Activated naive CD8-positive, alpha-beta T cell treated with anti-CD3 and anti-CD28 coated beads, Interleukin-2, amount 10 ng/mL, durations not matched to agents 7 days and 5 days (primary cell): ENCODE measurements at places on chromosomes 7 and 10.

- no peak for DNase-seq
Measured at GRCh38 chr10:24343686-24344085, 134.7 kb downstream of the KIAA1217 start.

DNA sequence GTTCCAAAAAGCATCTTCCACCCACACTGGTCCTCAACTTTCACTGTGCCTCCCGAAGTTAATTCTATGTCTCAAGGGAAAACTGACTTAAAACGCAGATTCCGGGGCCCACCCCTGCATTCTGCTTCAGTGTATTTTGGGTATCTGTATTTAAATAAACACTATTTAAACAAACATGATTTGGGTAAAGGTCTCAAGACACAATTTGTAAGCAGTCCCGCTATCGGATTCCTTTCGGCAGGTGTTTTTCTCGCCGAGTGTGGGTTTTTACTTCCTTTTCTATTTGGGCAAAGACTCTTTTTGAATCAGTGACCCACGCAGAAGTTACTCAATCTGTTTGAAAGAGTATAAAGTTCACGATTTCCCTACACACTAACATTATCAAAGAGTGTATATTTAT lies 1.2 kb downstream of the PDIA4 start:
- DNase-seq, result no peak

DNA sequence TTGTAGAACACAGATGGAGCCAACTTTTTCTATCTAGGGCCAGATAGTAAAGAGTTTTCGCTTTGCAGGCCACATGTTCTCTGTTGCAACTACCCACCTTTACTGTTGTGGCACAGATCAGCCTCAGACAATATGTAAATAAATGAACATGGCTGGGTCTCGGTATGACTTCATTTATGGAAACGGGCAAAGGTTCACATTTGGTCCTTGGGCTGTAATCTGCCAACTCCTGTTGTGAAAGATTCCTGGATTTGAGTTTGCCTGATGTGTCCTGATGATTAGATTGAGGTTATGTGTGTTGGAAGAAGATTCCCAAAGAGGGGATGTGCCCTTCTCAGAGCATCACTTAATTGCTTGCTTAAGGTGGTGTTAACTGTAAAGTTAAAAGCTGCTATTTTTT lies 38.2 kb downstream of the RBM20 start:
- no peak for DNase-seq

DNA sequence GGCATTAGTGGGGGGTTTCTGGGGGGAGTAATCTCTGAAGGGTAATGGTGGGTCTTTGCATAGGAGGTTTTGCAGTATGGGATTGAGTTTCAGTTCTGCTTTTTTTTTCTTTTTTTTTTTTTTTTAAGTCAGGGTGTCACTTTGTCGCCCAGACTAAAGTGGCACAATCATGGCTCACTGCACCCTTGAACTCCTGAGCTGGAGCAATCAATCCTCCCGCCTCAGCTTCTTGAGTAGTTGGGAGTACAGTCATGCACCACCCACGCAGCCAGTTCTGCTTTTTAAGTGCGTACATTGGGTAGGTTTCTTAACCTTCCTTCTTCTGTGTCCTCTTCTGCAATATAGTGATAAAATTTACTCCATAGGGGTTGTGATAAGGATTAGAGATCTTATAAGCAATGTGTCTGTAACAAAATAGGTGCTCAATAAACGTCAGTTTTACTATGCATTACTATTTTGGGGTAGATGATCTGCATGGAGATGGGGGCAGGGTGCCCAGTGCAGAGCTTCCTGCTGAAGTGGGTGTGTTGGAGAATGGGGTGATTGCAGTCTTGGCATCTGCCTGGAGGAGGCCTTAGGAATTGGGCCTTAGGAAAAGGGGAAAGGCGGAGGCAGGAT lies 9.6 kb downstream of the KAZALD1 start:
- DNase-seq, result no peak

DNA sequence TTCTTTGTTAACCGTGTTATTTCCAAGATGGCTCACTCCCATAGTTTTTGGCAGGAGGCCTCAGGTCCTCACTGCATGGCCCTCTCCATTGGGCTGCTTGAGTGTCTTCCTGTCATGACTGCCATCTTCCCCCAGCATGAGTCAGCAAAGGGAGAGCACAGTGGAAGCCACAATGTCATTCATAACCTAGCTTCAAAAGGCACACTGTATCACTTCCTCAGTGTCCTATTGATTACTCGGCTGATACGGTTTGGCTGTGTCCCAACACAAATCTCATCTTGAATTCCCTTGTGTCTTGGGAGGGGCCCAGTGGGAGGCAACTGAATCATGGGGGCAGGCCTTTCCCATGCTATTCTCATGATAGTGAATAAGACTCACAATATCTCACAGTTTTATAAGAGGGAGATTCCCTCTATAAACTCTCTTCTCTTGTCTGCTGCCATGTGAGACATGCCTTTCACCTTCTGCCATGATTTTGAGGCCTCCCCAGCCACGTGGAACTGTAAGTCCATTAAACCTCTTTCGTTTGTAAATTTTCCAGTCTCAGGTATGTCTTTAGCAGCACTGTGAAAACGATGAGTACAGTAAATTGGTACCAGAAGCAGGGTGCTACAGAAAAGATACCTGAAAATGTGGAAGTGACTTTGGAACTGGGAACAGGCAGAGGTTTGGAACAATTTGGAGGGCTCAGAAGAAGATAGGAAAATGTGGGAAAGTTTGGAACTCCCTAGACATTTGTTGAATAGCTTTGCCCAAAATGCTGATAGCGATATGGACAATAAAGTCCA lies 106.5 kb downstream of the PRLHR start:
- DNase-seq, result no peak

DNA sequence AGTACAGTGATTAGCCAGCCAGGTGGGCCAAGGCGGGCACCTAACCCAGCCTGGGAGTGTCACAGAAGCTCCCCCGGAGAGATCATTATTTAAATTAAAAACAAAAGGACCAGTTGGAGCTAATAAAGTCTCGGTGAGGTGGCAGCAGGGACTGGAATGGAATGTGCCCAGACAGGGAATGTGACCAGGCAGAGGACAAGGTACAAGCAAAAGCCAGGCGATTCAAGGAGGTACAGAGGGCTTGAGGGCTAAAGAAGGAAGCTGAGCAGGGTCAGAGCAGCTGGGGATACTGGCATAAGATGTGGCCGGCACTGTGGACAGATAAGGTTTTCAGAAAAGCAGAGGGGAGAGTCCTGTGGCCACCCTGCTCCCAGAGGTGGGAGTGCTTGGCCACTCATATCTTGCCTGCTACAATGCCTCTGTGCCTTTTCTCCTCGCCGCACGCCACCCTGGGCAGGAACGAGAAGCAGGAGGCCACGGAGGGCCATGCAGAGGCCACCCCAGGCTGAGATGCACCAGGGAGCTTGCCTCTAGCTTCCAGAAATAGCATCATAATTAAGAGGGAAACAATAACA lies 13.2 kb downstream of the TMEM273 start:
- no peak for DNase-seq

GRCh38 chr10:97498841-97499560 lies at the start of gene UBTD1:
TSS of gene UBTD1 (plus strand) at chr10:97498924. CDS start at chr10:97499204, 280 bp downstream.
- DNase-seq, result peak; percentile 65

- DNase-seq, result no peak
Measured at GRCh38 chr7:157767506-157768197, 430.8 kb downstream of the DNAJB6 start.

- DNase-seq, result no peak
Measured at GRCh38 chr10:35632027-35632426, 10.1 kb downstream of the FZD8 start.

DNA sequence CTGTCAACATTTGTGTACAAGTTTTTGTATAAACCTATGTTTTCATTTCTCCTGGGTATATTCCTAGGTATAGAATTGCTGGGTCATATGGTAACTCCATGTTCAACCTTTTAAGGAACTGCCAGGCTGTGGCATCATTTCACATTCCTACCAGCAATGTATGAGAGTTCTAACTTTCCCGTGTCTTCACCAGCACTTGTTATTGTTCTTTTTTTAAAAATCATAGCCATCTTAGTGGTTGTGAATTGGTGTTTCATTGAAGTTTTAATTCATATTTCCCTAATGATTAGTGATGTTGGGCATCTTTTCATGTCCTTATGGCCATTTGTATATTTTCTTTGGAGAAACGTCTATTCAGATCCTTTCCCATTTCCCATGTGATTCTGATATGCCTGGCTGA lies 193.0 kb upstream of the PLXNA4 start:
- no peak for DNase-seq

DNA sequence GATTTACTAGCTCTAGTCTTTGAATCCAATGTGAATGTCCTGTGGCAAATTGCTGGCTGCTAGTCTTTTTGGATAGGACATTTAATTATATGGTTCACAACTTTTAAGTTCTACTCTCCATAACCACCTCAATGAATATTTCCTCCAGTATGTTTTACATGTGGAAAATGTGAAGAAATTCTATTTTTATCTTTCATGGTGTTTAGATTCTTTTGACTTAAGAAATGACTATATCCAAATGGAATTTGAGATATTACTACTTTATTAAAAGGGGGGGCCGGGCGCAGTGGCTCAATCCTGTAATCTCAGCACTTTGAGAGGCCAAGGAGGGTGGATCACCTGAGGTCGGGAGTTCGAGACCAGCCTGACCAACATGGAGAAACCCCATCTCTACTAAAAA lies 202.0 kb downstream of the ARL4A start:
- DNase-seq, result no peak

DNA sequence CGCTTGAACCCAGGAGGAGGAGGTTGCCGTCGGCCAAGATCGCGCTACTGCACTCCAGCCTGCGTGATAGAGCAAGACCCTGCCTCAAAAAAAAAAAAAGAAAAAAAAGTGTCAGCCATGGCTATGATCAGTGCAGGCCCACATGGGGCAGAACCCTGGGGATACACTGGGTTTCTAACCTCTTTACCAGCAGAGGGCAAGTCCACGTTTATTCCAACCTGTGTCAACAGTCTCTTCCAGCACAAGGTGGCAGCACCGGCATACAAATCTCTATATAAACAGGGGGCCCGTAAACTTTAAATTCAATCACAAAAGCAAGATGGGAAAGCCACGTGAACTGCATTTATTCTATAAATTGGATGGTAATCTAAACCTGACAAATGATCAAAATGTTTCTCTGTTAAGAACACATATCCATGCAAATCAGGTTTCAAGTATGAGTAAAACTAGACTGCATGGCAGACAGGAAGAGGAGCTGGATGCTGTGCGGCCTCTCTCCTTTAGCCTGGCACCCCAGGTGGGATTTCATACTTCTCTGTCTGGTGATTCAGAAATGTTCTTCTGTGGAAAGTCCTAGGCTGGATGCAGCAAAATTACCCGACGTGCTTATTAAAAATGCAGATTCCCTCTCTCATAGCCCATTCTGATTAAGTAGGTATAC lies 60.0 kb upstream of the STEAP1B start:
- peak; percentile 68 for DNase-seq

DNA sequence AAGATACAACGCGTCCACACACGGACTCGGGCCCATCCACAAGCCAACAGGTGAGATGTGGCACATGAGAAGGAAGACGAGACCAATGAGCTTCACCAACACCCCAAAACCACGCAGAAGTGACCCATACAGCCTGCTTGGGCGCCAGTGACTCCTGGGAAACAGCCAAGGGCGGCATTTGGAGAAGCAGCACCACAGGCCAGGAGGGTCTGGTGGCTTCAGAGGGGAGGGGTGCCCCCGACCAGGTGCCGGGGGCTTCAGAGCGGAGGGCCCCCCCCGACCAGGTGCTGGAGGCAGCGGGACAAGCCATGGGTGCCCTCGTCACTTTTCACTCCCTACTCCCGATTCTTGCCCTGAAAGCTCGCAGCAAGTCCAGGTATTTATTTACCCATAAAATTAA lies 140.1 kb downstream of the DIP2C start:
- DNase-seq, result no peak

- no peak for DNase-seq
Measured at GRCh38 chr10:77609781-77610272, 27.8 kb downstream of the KCNMA1 start.

GRCh38 chr7:118280319-118281012 lies 56.0 kb downstream of the ANKRD7 start:
- DNase-seq, result no peak
